NCI-H748 treated with DMSO at 0.1 percent for 48 hours (cell line): ENCODE measurements at places on chromosomes 6 and 20.

DNA sequence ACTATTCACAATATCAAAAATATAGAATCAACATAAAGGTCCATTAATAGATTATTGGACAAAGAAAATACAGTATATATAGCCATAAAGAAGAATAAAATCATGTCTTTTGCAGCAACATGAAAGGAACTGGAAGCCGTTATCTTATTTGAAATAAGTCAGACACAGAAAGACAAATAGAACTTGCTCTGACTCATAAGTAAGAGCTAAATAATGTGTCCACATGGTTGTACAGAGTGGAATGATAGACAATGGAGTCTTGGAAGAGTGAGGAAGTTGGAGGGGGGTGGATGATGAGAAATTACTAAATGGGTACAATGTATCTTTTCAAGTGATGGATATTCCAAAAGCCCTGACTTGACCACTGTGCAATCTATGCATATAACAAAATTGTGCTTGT lies 613.5 kb downstream of the PHF3 start:
- DNase-seq = no peak

GRCh38 chr6:82908661-82909060 lies 157.0 kb downstream of the UBE3D start:
- DNase-seq = no peak

DNA sequence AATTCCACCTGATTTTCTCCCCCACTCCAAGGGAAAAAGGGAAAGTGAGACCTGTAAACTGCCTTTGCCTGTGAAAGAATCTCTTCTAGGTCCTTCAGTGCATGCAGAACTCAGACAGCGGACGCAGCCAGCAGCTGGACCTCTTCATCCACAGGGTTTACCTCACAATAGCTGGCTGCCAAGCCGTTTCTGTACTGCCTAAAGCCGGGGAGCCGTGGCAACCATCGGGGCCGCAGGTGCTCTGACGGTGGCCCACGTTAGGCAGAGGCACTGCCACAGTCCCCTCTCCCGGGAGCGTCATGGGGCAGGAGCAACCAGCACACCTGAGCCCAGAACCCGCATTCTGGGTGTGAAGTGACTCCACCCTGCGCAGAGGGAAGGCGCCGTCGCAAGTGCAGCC lies 206.1 kb downstream of the TTLL2 start:
- no peak for DNase-seq

DNA sequence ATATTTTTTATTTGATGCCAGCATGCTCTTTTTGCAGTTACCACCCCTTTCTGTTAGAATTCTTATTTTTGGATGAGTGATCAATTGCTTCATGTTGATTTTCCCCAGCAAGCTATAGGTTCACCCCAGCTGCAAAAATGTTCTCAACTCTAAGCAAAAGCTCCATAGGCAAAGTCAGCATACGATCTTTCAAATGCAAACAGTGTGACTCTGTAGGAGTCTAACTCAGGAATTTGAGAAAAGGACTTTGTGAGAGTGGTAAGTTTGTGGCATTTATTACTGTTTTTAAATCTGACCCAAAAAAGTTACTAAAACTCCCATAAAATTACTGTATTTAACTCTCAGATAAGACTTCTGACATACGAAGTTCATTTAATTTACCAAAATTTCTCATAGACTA lies 134.9 kb upstream of the HSF2 start:
- DNase-seq = no peak

DNA sequence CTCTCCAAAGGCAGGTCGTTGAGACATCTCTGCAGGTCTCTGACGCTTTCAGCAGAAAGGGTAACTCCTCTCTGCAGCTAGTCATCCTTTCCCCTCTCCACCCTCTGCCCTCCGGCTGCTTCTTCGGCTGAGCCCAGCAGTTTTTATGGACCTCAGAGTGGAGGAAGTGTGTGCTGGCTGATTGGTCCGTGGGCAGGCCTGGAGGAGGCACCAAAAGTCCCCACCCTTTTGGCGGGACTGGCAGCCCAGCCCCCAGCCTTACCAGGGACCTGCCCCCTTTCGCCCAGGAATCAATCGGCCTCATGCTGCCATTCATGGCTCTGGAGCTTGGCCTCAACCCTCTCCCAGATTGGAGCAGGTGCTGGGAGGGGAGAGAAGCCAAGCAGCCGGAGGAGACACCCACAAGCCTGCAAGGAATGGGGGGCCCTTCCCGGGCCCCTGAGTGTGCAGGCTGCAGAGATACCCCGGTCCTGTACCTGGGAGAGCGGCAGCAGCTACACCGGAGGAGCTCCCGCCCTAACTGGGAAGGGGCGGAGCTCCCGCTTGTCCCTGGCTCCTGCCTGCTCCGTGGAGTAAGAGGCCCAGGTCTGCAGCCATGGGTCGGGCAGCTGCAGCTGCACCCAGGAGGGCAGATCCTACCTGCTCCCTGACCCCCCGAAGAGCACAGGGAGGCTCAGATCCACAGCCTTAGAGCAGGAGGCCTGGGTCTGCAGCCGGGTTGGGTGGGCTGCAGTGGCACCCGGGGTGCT lies 170.3 kb upstream of the SOX4 start:
- DNase-seq = no peak

DNA sequence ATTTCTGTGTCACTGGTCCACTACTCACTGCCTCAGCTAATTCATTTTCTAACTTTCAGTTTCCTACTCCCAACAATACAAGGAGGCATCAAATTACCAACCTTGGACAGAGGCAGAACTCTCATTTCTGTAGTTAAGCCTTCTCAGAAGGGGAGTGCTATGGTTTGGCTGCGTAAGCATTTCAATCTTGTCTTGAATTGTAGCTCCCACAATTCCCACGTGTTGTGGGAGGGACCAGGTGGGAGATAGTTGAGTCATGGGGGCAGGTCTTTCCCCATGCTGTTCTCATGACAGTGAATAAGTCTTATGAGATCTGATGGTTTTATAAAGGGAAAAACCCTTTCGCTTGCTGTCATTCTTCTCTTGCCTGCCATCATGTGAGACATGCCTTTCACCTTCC lies 22.9 kb downstream of the HLA-DRA start:
- DNase-seq = no peak

GRCh38 chr6:12578751-12579150 lies 137.8 kb upstream of the PHACTR1 start:
- no peak for DNase-seq

DNA sequence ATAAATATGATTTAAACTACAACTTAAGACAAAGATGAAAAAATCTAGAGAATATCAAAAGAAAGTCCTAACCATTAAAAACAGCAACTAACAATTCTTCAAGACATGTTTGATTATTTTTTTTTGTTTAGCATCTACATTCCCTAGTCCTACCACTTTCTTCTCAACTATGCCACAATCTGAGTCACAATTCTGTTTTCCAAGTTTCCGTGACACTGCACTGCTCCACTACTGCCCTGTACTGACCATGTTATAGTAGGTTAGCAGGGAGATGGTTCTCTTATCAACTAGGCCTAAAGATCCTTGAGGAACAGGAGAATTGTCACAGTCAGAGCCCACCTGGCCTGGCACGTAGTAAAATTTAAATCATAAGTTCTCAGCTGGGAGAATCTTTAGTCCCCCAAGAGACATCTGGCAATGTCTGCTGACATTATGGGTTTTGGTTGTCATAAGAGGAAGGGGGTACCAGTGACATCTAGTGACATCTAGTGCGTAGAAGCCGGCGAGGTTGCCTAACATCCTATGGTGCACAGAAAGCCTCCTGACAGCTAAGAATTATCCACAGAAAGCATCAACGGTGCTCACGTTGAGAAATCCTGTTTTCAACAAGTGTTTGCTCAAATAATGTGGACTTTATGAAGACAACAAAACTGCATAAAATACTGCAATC lies 100.5 kb downstream of the PDE10A start:
- DNase-seq = no peak

GRCh38 chr6:107458672-107459282 lies 587 bp downstream of the PDSS2 start:
- DNase-seq = peak; percentile 32

GRCh38 chr6:140905724-140906123 lies 1227.0 kb upstream of the GJE1 start:
- no peak for DNase-seq

GRCh38 chr6:163573503-163574179 lies 159.1 kb downstream of the QKI start:
- no peak for DNase-seq

GRCh38 chr6:3808759-3809514 lies 40.2 kb upstream of the FAM50B start:
- DNase-seq = no peak

DNA sequence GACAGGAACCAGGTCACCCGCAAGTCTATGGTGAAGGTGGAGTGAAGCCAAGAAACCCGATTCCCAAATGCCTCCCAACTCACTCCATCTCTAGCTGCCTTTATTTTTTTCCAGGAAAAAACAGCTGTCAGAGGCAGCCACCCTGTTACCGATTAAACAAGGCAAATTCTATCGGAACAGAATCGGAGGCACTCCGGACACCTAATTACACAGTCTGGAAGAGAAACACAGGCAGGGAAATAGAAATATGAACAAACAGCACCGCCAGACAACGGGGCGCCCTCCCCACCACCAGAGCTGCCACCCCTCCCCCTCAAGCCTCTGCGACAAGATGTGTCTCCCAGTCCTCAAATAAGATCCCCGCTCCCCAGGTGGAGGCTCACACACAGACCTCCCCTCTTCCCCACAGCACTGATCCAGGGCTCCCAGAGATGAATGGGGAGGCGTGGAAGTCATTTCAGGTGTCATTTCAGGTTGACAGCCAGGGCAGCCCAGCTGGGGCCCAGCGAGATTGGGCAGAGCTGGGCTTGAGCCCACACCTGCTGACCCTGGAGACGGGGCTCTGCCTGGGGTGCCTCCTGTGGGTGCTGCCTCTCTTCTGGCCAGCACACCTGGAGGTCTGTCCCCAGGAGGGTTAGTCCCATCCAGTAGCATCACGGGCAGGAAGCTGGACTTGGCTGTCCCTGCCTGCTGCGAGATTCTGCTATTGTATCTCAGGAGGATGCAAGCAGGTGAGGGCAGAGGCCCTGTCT lies 19.8 kb upstream of the VSTM2L start:
- DNase-seq = no peak

DNA sequence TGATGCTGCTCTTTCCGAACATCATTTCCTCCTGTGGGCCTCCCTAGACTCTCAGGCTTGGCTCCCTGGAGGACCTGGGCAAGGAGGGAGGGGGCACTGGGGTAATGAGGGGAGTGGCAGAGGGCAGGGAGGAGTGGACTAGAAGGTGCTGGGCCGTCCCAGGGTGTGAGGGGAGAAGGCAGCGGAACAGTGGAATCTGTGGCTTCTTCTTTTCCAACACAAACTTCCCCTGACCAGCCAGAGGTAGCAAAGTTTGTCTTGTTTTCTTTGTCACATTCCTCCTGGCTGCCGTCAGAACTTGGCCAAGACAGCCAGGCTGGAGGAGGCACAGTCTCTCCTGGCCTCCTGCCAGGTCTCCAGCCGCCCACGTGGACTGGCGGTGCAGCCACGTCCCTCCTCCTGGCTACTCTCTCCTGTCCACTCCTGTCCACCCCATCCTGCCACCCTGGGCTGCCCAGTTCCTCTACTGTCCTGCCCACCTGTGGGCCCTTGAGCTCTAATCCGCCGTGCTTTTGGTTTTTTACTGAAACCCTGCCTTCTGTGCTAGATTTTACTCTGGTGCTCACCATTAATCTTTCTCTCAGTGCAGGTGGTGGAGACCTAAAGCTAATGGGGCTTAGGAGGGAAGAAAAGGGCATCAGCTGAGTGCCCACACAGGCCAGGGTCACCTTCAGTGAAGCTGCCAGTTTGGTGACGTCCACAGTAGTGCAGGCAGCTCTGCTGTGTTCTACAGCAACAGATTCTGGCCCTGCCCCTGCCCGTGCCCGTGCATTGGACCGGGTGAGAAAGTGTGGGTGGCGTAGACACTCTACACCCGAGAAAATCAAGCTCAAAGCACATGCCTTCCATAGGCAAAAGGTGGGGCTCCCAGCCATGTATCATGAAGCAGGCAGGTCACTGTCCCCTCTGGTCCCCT lies 2.8 kb upstream of the CDSN start:
- no peak for DNase-seq

- no peak for DNase-seq
Measured at GRCh38 chr6:45653117-45653883, 275.6 kb upstream of the SUPT3H start.

GRCh38 chr20:2301164-2301622 lies 5.4 kb downstream of the TGM3 start:
- DNase-seq = no peak

GRCh38 chr6:81624453-81624852 lies 128.0 kb downstream of the TENT5A start:
- DNase-seq = no peak

GRCh38 chr6:23424584-23424983 lies 701.4 kb upstream of the NRSN1 start:
- no peak for DNase-seq

- no peak for DNase-seq
Measured at GRCh38 chr20:15257569-15257870, 920.1 kb upstream of the FLRT3 start.

- DNase-seq = peak; percentile 80
Measured at GRCh38 chr20:1437235-1437904, 29.3 kb downstream of the NSFL1C start.

GRCh38 chr6:33114406-33114805 lies 38.6 kb downstream of the HLA-DPB1 start:
- no peak for DNase-seq

GRCh38 chr6:144989319-144990107 lies 704.4 kb downstream of the UTRN start:
- DNase-seq = no peak

GRCh38 chr6:112356994-112357393 lies 9.9 kb downstream of the RFPL4B start:
- no peak for DNase-seq

- DNase-seq = no peak
Measured at GRCh38 chr6:139294090-139294489, 2.3 kb upstream of the TXLNB start.

DNA sequence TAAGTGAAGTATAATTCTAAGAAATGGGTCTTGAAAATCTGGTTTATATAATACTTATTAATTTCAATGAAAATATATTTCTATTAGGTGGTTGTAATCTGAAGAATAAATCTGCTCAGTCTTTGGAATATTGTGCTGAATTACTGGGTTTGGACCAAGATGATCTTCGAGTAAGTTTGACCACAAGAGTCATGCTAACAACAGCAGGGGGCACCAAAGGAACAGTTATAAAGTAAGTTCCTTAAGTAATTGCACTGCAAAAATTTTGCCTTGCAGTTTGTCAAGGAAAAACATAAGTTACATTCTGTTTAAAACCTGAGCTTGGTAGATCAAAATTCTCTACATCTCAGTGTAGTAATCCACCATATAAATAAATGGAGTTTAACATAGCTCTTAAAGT lies 106.0 kb downstream of the MYO6 start:
- no peak for DNase-seq

- no peak for DNase-seq
Measured at GRCh38 chr20:62203378-62204030, 16.6 kb downstream of the HRH3 start.

GRCh38 chr6:72182337-72183246 lies 296.2 kb downstream of the RIMS1 start:
- DNase-seq = peak; percentile 91

GRCh38 chr20:37421988-37422387 lies 76.0 kb downstream of the SRC start:
- no peak for DNase-seq

GRCh38 chr6:119255492-119255891 lies 94.1 kb downstream of the MAN1A1 start:
- no peak for DNase-seq

- no peak for DNase-seq
Measured at GRCh38 chr20:58331961-58332551, 22.5 kb downstream of the RAB22A start.

GRCh38 chr20:35901678-35902544 lies 52.4 kb downstream of the SCAND1 start:
- no peak for DNase-seq

GRCh38 chr20:35820715-35821114 lies 48.9 kb downstream of the PHF20 start:
- no peak for DNase-seq
